ENCODE measurements at places on chromosomes 13 and 19.
A peak's percentile ranks its signal among the peaks of the same experiment; 100 is the strongest.

GRCh38 chr19:31135841-31136240, 213.4 kb downstream of the TSHZ3 start:
- DNase-seq, result no peak

- no peak for DNase-seq
Observed at GRCh38 chr19:3266792-3267514, 42.5 kb downstream of the CELF5 start.

DNA sequence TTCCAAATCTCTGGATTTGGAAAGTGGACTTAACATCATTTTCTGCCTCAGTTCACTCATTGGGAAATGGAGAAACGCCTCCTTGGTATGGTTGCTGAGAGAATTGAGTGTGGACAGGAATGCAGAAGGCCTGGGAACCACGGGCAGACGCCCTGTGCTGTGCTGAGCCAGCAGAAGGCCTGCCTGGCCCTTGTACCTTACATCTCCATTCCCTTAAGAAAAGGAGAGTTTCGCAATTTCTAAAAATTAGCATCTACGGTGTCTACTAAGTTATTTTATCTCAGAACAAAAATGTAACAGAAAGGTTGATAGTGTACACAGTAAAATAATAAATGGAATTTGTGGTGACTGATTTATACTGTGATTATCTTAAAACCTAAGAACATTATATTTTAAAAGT, 78.7 kb downstream of the IPO5 start:
- DNase-seq, result no peak

DNA sequence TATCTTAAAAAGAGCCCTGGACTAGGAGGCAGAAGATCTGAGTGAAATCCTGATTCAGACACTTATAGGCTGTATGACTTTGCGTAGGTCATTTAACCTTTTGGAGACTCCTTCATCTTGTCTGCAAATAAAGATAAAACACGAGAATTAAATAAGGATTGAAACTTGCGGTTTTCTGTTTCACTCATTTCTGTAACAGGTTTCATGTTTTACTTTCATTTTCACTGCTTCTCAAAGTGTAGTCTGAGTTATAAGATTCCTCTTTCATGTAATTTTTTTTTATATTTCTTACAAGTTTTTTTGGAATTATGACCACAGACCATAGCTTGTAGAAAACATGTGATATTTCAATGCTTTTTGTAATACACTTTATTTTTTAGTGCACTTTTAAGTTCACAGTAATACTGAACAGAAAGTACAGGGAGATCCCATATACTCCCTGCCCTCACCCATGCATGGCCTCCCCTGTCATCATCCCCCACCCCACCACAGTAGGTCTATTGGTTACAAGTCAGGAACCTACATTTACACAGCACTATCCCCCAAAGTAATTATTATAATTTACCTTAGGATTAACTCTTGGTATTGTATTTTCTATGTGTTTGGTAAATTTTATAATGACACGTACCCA, 174.6 kb downstream of the ITGBL1 start:
- peak; percentile 58 for DNase-seq

GRCh38 chr19:44657211-44657921, 13.7 kb downstream of the PVR start:
- peak; percentile 59 for DNase-seq

Data from naive thymus-derived CD8-positive, alpha-beta T cell (primary cell).